H1 (cell line): ENCODE measurements at places on chromosomes 11 and 22. TPM values are rescaled to one million over a fixed set of nuclear protein-coding genes. Genes with fewer than 3 reads are reported as not detected.

GRCh38 chr22:38843657-38844314, at the start of gene NPTXR:
Gene NPTXR, minus strand, starts transcription at chr22:38844028.
- no peak for DNase-seq

- no peak for DNase-seq
Observed at GRCh38 chr11:111530091-111530490, 10.4 kb upstream of the LAYN start.

- DNase-seq: peak; percentile 94
Observed at GRCh38 chr11:66371627-66372415, at the start of gene SLC29A2. Gene SLC29A2, minus strand, starts transcription at chr11:66371760. Its CDS starts 169 bp downstream, at chr11:66371591.

- no peak for DNase-seq
Observed at GRCh38 chr11:26599876-26600434, 27.9 kb upstream of the MUC15 start.

- DNase-seq: no peak
Observed at GRCh38 chr11:17985517-17985916, 27.3 kb downstream of the SERGEF start.

- peak; percentile 88 for DNase-seq
Observed at GRCh38 chr11:3642071-3642951, 519 bp upstream of the ART5 start.

- DNase-seq: no peak
Observed at GRCh38 chr11:58003036-58003435, 20.6 kb upstream of the OR9Q1 start.

DNA sequence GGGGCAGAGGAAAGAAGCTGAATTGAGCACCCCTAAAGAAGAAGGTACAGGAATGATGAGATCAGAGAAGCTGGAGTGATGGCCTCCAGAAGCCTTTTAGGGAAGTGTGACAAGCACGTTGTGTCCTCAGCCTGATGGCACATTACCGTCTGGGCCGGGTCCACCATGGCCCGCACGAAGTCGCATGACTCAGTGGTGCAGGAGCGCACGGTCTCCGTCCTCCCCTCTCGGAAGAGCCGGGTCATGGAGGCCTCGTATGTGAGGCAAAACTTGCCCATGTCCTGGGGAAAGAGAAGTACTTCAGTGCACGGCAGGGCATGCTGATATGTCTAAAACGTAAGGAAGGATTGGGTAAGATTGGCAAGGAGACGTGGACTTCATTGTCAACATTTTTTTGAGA, 11.2 kb upstream of the TESMIN start:
- no peak for DNase-seq

GRCh38 chr11:96863520-96863919, 473.7 kb downstream of the JRKL start:
- no peak for DNase-seq

- no peak for DNase-seq
Observed at GRCh38 chr11:57785072-57785471, 23.5 kb downstream of the CTNND1 start.

DNA sequence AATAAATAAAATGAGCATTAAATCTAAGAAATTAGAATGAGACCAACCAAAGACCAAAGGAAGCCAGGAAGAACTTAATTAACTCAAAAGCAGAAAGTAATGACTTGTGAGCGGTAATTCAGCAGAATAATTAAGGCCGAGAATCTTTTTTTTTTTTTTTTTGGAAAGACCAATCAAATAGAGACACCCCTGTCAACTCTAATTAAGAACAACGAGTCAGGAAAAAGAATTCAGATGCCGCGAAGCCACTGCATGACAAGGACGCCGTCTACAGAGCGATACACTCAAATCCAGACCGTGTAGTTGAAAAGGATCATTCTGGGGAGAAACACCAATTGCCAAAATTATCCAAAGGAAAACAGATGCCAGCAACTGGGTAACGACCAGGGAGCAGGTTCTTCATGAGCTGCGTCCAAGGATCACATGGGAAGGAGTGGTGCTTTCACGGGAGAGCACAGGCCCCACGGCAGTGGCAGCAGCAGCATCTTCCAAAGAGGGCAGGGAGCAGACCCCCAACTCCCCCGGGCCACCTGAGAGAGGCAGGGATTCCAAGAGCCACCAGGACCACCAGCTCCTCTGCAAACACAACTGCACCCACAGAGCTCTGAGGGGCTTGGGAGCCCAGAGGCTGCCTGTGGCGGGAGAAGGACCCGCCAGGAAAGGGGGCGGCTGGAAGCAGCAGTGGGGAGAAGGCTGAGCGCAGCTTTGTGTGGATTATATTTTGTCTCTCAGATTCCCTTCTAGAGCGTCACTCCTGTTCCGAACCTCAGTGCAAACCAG, 469.8 kb downstream of the BRD1 start:
- peak; percentile 38 for DNase-seq

GRCh38 chr11:62985041-62985750, 429 bp upstream of the SLC22A6 start:
- no peak for DNase-seq

- DNase-seq: no peak
Observed at GRCh38 chr11:82776377-82776776, 42.7 kb upstream of the FAM181B start.

GRCh38 chr22:31561238-31561887, 65.0 kb downstream of the SFI1 start:
- DNase-seq: peak; percentile 60

- DNase-seq: no peak
Observed at GRCh38 chr22:41682033-41682807, 6.4 kb downstream of the SNU13 start.

DNA sequence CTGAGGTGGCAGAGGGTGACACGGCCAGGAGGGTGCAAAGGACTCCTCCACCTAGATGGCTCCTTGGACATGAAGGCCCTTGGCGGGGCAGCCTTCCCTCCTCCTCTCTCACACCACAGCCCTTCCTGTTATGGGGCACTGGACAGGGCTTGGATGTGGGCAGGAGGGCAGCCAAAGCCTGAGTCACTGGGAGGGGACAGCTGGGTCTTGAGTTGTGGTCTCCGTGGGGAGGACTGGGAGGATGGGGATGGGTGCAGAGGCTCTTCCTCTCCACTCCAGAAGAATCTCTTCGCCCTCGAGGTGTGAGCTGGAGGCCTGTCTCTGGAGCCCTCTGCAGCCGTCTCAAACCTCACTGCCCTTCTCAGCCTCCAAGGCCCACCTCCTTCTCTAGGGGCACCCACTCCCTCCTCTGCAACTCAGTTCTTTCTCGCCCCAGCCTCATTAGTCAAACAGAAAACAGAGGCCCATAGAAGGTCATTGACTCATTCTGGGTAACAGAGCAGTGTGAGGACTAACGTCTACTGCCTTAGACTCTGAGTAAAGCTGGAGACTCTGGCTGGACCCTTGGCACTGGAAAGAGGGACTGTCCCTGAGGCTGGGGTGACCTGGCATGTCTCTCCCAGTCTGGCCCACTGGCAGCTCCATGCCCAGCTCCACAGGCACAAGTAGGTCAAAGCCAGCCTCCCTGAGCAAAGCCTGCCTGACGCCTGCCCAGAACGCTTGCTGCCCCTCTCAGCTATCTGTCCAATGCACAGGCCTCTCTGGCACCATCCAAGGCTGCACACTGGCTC, 47.5 kb upstream of the CDON start:
- DNase-seq: no peak

DNA sequence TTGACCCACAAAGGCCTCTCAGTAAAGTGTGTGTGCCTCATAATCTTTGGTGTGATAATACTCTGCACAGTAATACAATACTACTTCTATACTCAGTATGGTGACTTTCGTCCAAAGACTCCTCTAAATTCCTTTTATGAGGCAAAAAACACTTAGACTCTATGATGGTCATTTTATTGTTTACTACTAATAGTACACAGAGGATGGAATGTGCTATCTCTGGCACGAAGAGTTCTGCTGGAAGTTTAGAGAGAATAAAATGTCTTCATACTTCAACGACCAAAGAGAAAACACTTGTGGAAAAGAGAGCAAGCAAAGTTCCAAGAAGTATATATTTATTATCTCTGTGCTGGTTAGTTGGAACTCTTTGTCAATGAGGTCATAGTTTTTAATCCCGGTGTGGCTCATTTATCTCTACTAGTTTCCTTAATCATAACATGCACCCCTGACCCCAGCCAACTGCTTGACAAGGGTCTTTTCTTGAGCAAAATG, 7.5 kb upstream of the CSTF3 start:
- no peak for DNase-seq

DNA sequence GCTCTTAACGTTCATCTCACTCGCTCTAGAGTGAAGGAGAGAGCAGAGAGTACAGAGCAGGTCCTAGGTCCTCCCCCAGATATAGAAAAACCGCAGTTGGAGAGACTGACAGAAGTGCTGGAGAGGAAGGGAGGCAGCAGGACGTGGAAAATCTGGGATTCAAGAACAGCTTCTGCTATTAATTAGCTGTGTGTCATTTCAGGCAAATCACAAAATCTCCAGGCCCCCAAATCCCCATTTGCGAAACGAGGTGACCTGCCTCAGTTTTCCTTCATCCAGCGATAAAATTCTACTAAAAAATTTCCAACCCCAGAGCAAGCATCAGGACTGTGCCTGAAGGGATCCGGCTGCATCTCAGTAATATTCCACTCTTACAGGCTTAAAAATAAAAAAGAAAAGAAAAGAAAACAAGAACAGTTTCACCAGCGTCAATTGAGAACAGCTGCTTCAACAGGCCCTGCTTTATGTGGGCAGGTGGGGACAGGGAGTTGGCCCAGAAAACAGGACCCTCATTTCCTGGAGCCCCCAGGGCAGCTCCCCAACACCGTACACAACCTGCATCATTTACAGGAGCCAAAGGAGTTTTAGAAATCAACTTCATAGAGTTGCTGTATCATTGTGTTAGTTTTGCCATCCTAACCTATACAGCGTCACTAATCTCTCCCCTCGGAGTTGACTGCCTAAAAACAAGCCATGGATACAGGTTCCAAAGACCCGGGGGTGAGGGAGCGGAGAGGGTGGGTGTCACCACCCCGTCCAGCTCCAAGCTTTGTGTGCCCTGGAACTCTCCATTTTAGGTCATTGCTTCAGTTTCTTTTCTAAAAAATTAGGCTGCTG, 2.3 kb upstream of the MALAT1 start:
- no peak for DNase-seq

GRCh38 chr11:96098511-96099241, 174.8 kb upstream of the MTMR2 start:
- no peak for DNase-seq

DNA sequence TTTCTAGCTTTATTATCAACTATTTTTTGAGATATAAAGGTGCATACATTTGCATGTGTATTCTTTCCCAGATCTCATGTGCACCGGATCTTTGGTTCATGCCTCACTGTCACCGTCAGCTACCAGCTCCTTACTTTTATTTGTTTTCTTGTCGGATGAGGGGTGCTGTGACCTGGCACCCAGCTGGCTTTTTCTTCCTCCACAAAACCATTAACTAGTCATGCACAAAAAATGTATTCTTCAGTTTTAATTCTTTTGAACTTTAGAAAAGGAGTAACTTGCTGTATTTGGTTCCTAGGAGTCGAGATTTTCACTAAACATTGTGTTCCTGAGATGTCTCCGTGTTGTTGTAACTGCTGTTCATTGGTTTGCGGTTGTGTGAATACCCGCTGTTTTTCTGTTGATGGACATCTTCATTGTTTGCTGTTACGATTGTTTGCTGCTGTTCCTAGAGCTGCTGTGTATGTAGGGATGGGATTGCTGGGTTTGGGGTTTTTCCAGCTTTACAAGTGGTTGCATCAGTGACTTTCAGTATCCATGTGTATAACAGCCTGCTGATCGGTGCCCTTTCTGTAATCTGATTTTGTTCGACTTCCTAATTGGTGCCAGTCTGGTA, 39.4 kb downstream of the MOV10L1 start:
- no peak for DNase-seq

- DNase-seq: no peak
Observed at GRCh38 chr11:127108838-127109237, 108.3 kb upstream of the KIRREL3 start.

DNA sequence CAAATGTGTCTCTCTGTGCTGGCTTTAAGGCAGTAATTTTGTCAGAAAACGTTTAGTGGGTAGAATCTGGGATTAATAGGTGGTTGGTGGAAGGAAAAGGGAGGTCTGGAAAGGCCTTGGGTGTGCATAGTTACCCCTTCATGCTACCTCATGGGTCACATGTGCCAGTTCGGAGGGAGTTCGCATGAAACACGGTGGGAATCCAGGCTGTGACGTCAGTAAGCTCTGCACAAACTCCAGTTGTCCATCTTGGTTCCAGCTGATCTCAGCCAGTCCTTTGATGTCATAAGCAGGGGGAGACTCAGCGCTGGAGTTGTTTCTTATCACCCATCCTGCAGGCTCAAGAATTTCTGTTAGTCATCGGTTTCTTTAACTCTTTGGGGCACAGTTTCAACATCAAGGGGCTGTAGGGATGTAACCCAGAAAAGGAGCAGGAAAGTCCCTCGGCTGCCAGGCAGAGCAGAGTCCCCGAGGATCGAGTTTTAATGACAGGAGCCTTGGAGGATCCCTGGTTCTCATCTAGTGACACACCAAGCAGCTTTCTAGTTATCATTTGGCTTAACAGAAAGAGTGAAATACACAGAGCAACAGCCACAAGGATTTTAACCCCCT, 28.9 kb downstream of the MOV10L1 start:
- DNase-seq: no peak

DNA sequence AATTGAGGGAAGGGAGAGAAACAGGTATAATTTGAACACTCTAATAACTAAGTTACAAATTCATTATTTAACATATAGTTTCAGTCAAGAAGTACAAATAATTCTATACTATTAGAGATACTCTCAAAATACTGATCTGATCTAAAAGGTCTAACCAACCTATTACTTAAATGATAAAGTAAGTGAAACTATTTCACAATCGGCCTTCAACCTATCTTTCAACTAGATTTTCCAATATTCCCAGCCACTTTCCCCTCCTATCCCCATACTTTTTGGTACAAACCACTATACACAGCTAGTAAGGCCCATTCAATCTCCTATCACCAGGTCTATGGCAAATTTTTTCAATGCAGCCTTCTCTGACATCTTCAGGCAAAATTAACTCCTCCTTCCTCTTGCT, 106.7 kb downstream of the SIK3 start:
- DNase-seq: no peak

GRCh38 chr22:40310768-40311120, 35.6 kb upstream of the ADSL start:
- DNase-seq: no peak

Gene CTSF
- 0.36 and 0.58 TPM in 2 replicates for total RNA-seq

Gene ARRB1
- total RNA-seq: 24.1 and 31.8 TPM in 2 replicates

Gene SYCE3
- total RNA-seq: not detected in 2 replicates

Gene ACRV1
- total RNA-seq: not detected in 2 replicates

Gene CDC42BPG
- total RNA-seq: 10.6 and 12.3 TPM in 2 replicates

Gene LINC01488
- not detected in 2 replicates for total RNA-seq

Gene CCND1
- 170 and 172 TPM in 2 replicates for total RNA-seq

Gene TEF
- 7.4 and 8.9 TPM in 2 replicates for total RNA-seq

Gene OR51E1
- total RNA-seq: not detected in 2 replicates

Gene TUBGCP6
- 23.5 and 24.7 TPM in 2 replicates for total RNA-seq

Gene CCDC15
- 3.1 and 4.0 TPM in 2 replicates for total RNA-seq

Gene YAP1
- 108 and 111 TPM in 2 replicates for total RNA-seq

Gene CARD16
- total RNA-seq: not detected in 2 replicates
